ENCODE measurements at places on chromosomes 7 and 10.

GRCh38 chr7:139186146-139186545, 44.9 kb upstream of the UBN2 start:
- DNase-seq, result no peak

GRCh38 chr10:48604991-48605508, at the start of gene ARHGAP22:
Gene ARHGAP22, minus strand, starts transcription at chr10:48605073. Its CDS starts 277 bp downstream, at chr10:48604796.
- DNase-seq, result peak; percentile 43

DNA sequence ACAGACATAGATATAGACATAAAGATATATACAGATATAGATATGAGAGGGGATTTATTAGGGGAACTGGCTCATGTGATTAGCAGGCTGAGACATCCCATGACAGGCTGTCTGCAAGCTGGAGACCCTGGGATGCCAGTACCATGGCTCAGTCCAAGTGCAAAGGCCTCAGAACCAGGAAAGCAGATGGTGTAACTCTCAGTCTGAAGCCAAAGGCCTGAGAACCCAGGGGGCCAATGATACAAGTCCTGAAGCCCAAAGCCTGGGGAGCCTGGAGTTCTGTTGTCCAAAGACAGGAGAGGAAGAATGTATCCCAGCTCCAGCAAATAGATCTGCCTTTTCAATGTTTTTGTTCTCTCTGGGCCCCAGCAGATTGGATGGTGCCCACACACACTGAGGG, 5.5 kb downstream of the NCOA4 start:
- DNase-seq, result no peak

- no peak for DNase-seq
Observed at GRCh38 chr7:102096012-102096332, 190.7 kb upstream of the SH2B2 start.

- DNase-seq, result no peak
Observed at GRCh38 chr7:143390104-143390772, 9.1 kb downstream of the ZYX start.

DNA sequence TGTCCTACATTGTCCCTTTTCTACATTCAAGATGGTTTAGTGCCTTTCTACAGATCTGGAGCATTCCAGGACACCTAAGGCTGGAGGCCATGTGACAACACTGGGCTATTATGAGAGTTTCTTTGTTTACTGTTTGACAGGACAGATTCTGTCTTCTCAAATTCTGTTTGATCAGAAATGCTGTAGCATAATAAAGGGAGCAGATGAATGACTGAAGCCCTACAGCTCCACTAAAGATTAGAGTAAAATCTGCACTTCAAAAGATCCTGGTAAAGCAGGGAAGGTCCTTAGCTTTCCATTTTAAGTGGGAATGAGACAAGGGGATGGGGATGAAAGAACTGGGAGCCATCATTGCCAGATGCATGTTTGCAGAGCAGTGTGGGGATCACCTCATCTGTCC, 38.4 kb downstream of the TMEM229A start:
- DNase-seq, result no peak

GRCh38 chr7:16944936-16945335, 63.2 kb upstream of the AGR3 start:
- no peak for DNase-seq

- peak; percentile 89 for DNase-seq
Observed at GRCh38 chr10:88157981-88158465, 294.6 kb downstream of the PTEN start.

- DNase-seq, result peak; percentile 76
Observed at GRCh38 chr10:31602541-31603234, 283.7 kb downstream of the ZEB1 start.

DNA sequence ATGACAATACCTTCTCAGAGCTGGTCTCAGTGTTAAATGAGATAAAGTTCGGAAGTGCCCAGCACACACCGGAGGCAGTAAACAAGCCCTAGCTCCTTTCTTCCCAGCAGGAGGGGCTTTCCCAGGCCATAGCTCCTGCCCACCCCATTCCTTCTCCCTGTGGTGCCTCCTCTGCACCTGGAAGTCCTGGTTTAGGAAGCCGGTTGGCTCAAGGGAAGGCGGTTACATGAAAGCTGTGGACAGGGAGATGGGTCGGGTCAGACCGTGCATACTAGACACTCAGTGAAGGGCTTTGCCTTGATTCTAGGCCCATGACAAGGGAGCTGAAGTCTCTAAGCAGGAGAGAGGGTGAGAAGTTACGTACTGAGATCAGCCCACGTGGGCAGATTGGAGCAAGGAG, 8.6 kb downstream of the BEND7 start:
- DNase-seq, result no peak

- peak; percentile 82 for DNase-seq
Observed at GRCh38 chr10:50396491-50397311, 145.4 kb upstream of the ASAH2 start.

- no peak for DNase-seq
Observed at GRCh38 chr7:158865462-158865922, 9.1 kb downstream of the DYNC2I1 start.

DNA sequence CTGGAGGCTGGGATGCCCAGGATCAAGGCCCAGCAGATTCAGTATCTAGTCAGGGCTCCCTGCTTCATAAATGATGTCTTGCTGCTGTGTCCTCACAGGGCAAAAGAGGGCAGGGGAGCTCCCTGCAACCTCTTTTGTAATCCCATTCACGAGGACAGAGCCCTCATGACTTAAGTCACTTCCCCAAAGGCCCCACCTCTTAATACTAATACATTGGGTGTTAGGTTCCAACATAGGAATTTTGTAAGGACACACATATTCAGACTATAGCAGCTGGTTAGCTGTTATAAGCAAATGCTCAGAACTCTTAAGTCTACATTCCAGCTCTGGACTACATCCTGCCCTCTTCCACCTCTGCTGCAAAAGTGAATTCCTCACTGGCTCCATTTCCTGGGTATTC, 63.0 kb downstream of the VOPP1 start:
- DNase-seq, result peak; percentile 49

GRCh38 chr7:159105832-159106811, 38.5 kb downstream of the VIPR2 start:
- peak; percentile 49 for DNase-seq

GRCh38 chr7:73688288-73688687, 4.9 kb downstream of the BUD23 start:
- no peak for DNase-seq

DNA sequence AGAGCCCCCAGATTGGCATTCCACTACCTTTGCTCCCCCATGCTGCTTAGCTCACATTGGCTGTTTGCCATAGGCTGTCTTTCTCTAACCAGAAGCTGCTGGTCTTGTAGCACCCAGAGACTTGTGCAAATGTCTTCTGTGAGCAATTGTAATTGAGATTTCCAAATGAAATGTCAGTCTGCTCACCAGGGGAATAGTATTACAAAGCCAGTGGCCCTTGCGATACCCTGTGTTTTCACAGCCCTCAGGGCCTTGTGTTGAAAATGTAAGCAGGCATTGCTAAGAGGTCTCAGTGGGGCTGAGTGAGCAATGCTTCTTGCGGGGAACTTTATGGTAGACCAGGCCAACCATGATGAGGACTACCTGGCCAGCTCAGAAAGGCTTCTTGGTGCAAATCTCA, 746.5 kb downstream of the LRMDA start:
- peak; percentile 28 for DNase-seq

GRCh38 chr7:22791204-22792158, 31.2 kb downstream of the TOMM7 start:
- peak; percentile 82 for DNase-seq

DNA sequence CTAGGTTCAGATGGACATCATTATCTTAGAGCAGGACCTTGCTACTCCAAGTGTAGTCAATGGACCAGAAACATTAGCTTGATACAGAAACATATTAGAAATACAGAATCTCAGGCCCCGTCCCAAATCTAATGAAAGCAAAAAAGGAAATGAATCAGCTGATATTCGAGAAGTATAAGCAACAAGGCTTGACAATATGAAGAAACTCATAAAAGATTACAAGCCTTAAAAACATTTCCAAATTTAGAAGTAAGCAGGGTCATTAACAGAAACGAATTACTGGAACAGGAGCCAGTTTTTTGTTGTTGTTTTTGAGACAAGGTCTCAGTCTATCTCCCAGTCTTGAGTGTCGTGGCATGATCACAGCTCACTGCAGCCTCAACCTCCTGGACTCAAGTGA, 40.5 kb upstream of the GSAP start:
- DNase-seq, result no peak

DNA sequence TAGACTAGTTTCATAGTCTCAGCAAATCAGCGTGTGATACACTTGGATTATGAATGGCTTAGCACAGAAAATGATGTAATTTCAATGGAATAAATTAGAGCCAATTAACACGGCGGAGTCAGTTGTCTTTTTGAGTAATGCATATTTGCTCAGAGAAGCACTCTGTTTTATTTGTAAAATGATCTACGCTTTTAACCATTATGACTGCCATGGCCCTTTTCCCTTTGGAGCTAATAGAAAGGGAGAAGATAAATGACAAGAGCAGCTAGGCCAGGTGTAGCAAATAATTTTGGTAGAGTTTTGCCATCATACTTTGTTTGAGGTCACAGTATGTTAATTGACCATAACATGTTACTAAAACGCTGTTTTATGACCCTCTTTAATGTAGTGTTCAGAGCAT, 86.8 kb downstream of the GPR158 start:
- no peak for DNase-seq

- DNase-seq, result no peak
Observed at GRCh38 chr10:86327954-86328725, 38.5 kb downstream of the GRID1 start.

GRCh38 chr10:119227825-119228224, 20.5 kb downstream of the GRK5 start:
- no peak for DNase-seq

GRCh38 chr7:55570939-55571338, 1.4 kb downstream of the VOPP1 start:
- DNase-seq, result peak; percentile 90

DNA sequence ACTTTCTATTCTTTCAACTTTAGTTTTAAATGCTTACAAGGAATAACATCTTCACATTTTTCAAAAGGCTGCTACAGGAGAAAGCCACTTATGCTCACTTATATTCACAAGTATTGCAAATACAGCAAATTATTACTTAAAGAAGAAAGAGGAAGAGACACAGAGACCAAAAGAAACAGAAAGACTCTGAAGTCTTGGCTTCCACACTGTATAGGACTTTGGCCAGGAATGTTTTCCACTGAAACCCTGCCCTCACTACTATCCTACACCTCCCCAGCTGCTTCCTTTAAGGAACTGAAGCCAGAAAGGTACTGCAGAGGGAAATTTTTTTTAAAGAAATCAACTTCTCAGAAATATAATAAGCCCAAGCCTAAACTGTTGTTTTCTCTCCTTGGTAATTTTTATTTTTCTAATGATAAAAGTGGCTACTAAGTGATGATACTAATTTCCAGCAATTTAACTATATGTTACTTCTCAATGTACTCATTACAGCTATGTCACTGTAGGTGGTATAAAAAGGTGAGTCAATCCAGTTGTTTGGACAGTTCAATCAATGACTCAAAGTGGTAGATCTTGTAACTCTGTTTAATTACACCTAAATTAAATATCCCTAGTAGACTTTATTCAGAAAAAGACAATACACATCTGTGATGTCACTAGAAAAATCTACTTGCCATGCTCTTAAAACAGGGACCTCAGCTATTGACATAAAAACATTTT, 231.6 kb downstream of the GRM8 start:
- DNase-seq, result no peak

GRCh38 chr7:78225534-78225933, 427.0 kb downstream of the PHTF2 start:
- peak; percentile 23 for DNase-seq

- peak; percentile 30 for DNase-seq
Observed at GRCh38 chr7:101542527-101543241, 86.4 kb downstream of the MYL10 start.

- DNase-seq, result no peak
Observed at GRCh38 chr7:41892356-41893100, 189.6 kb upstream of the INHBA start.

DNA sequence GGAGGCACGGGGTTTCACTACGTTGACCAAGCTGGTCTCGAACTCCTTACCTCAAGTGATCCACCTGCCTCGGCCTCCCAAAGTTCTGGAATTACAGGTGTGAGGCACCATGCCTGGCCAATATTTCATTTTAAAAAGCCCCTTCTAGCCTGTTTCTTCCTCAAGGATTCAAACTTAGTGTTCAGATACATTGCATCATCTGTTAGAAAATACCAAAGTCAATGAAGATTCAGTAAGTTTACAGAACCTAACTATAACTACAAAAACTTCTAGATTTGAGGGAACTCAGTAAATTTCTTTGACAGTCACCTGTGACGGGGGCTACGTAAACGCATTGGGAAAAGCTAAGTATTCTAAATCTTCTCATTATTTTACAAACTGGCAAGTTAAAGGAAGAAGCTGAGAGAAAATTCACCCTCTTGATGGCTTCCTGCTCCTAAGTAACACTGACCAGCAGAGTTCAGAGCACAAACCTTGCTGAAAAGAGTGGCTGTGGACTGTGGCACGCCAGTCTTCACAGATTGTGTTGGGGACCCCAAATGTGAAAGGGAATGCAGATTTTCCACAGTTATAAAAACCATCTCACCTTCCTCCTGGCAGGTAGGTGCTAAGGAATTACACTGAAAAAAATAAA, 162.2 kb downstream of the PKD1L1 start:
- DNase-seq, result no peak

DNA sequence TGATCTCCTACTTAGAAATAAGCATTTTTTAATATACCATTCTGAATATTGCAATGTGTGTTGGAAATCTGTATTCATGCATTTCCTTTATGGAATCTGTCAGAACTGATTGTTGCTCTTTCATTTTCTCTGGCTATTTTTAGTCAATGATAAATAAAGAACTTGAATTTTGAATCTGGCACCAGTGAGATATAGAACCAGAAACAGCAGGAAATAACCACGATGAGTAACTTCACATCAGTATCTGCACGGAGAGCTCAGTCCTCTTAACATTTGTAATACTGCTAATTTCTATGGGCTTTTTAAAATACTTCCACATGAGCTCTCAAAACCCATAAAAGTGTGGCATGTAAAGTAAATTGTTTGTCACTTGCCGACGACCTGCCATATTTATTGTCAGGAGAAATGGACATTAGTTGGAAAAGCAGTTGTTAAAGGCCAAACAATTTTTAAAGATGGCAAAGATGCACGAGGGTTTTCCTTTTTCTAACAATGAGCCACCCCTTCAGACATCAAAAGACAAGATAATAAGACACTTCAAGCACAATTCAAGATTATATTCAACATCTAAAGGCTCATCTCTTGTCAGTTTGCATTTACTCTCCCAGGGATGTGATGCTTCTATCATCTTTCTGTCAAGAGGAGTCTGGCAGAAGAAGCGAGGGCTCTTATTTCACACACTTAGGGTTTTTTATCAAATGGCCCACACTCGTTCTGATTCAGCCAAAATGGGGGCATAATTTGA, 118.3 kb downstream of the POU6F2 start:
- DNase-seq, result peak; percentile 64
